Retina (tissue), 1 donor: ENCODE measurements at places on chromosomes 1 and 21.
A peak's percentile ranks its signal among the peaks of the same experiment; 100 is the strongest.

- no peak for DNase-seq
Measured at GRCh38 chr21:38186661-38187270, 70.0 kb upstream of the KCNJ15 start.

DNA sequence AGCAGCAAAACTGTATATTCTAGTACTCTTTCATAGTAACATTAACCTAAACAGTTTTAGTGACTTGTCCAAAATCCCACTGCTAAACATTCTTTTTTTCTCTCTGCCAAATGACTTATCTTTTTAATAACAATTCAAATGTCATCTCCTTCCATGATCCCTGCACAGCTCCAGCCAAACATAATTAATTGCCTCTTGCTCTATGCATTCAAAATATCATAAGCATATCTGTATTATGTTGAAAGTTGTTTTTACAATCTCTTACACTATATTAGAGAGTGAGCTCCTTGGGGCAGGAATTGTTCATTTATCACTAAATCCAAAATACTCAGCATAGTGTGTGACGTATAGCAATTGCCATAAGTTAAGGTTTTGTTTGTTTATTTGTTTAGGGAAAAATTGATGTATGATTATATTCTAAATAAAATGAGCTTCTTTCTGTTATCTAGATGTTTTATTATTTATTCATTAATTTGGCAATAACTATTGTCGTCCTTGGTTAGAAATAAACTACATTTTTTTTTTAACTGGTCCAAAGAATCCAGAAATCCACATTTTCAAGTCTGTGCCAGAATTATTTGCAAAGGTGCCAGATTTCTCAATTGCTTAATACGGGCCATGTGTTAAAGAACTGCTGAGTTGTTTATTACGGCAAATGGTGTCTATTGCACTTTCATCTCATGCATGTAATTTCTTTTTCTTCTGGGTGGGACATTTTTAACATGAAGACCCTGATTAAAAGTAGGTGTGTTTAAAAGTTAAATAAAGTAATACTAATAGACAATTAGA, 577.2 kb upstream of the ZRANB2 start:
- no peak for DNase-seq

DNA sequence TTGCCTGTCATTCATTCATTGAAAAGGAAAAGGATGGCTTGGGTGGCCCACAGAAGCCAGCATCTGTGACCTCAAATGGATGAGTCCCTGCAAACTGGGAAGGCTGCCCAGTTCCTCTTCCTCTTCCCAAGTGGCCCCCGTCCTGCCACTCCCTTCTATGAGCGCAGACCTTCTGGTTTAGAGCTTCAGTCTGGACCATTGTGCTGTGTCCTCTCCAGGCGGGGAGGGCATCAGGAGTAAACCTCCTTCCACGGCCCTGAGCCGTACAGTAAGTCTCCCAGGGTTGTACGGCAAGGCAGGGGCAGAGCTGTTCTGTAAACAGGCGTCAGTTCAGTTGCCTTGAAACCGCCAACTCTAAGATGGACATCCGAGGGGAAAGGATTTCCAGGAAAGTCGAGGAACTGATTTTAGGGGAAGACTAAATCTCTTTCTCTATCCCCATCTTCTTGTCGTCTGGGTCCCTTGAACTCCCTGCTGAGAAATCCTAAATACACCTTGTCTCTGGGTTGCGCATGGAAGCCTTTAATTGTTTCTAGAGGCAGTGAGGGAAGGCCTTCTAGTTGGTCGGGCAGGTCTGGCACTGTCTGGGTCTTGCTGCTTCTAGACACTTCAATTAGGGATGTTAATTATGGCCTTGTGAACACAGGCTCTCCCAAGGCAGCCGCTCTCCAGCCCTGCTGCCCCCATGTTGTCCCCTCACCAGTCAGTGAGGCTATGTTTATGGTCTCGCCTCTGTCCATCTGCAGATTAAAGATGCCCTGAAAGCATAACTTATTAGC, 22.1 kb downstream of the SOX13 start:
- DNase-seq: peak; percentile 70

- no peak for DNase-seq
Measured at GRCh38 chr1:172668097-172668496, 9.2 kb downstream of the FASLG start.

DNA sequence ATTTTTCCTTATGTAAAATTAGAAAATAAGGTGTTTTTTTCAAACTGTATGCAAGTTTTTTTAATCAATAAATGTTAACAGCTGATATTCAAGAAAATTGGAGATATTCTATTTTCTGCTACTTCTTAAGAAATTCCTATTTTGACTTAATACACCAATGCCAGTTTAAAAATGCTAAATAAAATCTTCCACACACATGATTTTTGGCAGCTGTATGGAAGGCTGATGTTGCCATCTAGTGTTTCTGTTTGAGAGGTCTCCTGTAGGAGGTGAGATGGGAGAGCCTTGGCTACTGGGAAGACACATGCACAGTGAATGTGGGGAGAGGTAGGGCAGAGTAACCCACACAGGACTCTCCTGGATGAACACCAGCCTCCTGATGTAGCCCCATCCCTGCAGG, 29.2 kb upstream of the OR2B11 start:
- DNase-seq: peak; percentile 42

GRCh38 chr1:118907466-118907865, 80.7 kb downstream of the TBX15 start:
- DNase-seq: no peak

DNA sequence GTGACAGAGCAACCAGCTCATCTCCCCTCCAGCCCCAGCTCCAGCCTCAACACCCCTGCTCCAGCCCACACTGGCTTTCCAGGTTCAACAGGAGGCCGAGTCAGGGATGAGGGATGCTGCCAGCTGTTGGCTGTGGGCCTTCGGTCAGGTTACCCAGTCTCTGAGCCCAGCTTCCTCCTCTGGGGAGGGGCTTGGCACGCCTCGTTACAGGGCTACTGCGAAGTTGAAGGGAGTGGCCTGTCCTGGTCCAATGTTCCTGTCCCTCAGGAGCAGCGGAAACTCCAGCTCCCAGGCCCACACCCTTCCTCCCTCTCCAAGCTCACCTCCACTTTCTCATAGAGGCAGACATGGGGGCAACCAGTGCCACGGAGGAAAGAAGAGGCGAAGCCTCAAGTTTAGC, 15.1 kb upstream of the TAS1R2 start:
- no peak for DNase-seq

GRCh38 chr1:95084317-95085176, 11.8 kb upstream of the ALG14 start:
- peak; percentile 43 for DNase-seq

DNA sequence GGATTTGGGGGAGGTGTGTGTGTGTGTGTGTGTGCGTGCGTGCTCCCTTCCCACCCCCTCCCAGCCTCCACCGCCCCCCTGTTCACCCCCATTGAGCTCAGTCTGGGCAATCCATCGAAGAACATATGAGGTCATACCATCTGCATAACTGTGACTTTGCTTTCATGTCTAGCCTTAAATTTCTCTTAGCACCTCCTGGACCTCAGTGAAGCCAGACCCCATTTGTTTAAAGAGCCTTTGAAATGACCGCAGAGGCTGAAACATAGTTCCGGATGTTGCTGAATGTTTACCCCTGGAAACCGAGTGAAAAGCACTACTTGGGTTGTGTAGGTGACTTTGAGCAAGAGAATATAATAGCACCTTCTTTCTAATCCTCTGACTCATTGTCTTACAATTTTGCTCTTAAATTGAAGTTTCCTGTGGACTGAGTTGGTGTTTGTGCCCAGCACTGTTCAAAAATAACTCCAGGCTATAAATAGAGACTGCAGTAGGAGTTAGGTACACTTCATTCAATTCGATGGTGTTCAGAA, 75.4 kb downstream of the UBE4B start:
- no peak for DNase-seq

- no peak for DNase-seq
Measured at GRCh38 chr1:230243583-230244353, 176.7 kb downstream of the GALNT2 start.

DNA sequence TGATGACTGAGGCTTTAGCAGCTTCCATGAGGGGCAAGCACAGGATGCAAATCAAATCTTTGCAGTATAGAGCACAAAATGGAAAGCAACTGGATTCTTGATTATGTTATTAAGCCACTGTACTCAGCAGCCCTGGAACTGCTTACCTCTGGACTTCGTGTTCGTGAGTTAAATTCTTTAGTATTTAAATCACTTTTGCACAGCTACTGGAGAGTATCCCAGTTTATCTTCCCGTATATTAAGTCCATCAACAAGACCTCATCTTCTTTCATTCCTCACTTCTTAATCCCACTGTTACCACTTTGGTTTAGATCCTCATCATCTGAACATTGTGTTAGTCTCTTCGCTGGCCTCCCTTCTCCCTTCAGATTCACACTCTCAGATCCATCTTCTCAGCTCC, 108.9 kb downstream of the GREM2 start:
- no peak for DNase-seq

DNA sequence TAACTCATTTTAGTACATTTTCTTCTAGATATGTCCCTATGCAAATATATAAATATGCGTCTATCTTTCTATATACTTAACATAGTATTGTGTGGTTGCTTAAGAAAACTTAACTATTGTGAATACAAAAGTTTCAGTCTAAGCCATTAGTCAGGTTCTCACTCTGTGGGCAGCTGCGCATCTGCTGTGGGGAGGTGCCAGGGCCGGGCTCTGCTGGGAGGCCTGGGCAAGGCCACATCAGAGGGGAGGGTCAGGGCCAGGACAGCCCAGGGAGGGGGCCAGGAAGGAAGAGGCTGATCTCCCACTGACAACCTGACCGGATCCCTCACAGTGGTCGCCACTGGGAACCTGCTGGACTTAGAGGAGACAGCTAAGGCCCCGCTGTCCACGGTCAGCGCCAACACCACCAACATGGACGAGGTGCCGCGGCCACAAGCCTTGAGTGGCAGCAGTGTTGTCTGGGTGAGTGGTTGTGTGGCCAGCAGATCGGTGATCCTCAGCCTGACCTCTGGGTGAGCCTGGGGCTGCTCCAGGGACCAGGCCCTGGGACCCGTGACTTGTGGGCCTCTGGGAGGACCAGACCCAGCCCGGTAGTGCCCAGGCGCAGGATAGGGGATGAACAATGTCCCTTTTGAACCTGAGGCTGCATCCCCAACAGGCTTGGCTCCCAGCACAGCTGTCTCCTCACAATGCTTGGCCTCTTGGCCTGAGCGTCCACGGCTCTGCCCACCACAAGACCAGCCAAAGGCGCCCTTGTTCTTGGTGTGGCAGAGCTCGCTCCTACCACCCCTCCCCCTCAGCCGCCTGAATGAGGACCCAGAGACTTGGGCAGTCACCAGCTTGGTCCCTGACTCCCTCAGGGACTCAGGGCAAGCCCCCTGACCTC, 20.2 kb downstream of the LDLRAP1 start:
- no peak for DNase-seq

DNA sequence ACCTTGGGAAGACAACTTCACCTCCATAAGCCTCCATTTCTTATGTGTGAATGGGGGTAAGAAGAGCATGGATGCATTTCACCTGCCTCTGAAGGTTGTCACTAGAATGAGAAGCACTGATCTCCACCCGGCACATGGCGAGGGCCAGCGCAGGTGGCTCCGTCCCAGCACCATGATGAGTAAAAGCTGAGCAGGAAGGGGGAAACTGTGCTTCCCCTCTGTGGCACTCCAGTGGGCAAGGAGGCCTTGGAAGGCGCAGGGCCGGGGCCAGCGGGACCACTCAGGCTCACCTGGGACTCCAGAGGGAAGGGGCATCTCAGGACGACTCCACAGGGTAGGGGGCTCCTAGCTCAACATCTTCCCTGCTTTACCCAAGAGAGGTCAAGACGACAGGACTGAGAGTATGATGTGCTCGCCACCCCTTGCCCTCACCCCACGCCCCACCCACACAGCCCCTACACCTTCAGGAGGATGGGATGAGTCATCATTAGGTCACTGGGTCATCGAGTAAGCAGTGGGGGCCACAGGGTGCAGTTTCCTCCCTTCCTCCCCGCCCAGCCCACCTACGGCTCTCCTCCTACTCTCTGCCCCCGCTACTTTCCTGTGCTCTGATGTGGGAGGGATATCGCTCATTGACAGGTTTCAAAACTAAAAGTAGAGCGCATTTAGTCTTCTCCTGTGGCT, 112.1 kb downstream of the HIVEP3 start:
- no peak for DNase-seq

DNA sequence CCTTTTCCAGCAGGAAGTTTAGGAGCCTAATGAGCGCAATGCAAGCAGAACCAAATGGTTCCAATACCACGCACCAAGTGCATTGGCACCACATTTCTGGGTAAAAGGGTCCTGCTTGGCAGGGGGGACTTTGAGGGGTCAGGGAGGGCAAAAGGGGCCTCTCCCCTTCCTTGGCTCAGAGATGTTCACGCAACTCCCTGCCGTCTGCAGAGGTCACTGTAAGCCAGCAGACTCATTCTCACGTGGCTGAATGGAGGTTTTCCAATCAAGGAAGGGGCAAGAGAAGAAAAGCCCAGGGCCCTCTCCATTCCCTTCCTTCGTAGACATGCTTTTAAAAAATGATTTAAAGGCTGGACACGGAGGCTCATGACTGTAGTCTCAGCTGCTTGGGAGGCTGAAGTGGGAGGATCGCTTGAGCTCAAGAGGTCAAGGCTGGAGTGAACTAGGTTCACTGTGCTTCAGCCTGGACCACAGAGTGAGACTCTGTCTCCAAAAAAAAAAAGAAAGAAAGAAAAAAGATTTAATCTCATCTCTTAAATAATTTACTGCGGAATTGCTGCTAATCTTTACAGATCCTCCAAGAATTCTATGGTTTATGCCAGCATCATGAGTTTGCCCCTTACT, 80.3 kb downstream of the RUNX3 start:
- peak; percentile 56 for DNase-seq

- DNase-seq: peak; percentile 85
Measured at GRCh38 chr1:40951943-40952743, 27.4 kb upstream of the CTPS1 start.

- no peak for DNase-seq
Measured at GRCh38 chr1:210440081-210440480, 111.4 kb downstream of the HHAT start.

GRCh38 chr21:43927591-43928221, 62.7 kb downstream of the AGPAT3 start:
- DNase-seq: no peak

GRCh38 chr1:33132549-33132948, 49.3 kb downstream of the TRIM62 start:
- no peak for DNase-seq

DNA sequence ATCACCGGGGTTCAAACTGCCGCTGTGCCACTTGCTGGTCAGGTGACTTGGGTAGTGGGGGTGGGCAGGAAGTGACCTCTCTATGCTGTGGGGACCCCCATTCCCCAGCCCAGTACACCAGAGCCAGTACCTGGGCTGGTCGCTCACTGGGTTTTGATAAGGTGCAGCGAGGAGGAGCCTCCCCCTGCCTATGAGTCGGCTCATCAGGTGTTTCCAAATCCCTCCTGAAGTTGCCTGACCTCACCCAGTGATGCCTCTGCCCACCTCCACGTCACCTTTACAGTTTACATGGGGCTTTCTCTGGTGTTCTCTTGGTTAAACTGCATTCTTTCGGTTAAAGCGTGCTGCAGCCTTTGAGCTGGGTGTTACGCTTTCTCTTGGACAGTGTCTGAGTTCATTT, 58.2 kb downstream of the ARHGEF10L start:
- no peak for DNase-seq

DNA sequence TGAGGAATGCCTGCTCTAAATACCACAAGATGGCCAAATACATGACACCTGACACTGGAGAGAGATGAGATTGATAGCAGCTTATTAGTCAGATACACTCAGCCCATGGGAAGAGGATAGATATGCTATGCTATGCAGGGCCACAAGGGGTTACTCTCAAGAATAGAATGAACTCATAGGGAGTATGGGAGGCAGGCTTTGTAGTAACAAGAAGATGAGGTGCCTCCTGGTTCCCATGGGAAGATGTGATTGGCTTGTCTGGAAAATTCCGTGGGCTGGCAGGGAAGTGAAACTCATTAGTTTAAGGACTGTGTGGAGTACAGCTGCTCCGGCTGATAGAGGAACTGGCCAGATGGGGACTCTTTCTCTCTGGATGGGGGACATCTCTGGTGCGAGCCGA, 16.5 kb downstream of the CCDC30 start:
- peak; percentile 18 for DNase-seq

GRCh38 chr1:29474274-29475244, 238.2 kb downstream of the PTPRU start:
- DNase-seq: no peak
